ENCODE measurements at places on chromosomes 6 and 20.

DNA sequence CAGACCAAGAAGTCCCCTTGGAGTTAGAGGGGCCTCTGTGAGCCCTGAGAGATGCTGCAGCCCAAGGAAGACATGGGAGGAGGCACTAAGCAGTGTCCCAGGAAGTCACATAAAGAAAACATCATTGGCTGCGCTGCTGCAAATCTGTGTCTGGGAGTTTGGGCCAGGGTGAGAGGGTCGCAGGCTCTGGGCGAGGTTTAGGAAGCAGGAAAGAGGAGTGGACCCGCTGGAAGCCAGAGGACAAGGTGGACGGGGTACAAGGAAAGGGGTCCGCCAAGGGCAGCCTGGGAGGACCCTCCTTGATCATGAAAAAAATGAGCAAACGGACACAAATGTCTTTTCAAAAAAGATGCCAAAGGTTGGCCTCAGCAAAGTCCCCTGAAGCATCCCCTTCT, 15.5 kb upstream of the SERPINB1 start:
- H3K4me3 ChIP-seq, result peak overlapping the region; percentile 84
- no peaks in the 10 kb centered on the region for H3K27me3 ChIP-seq
- H3K4me1 ChIP-seq, result peaks cover 80% of the 10 kb centered on the region
- no peak for DNase-seq
- peaks cover 18% of the 10 kb centered on the region for H3K36me3 ChIP-seq

GRCh38 chr20:63326314-63327230, 33.6 kb downstream of the COL20A1 start:
- no peaks in the 10 kb centered on the region for H3K4me1 ChIP-seq
- H3K27me3 ChIP-seq, result peaks cover 6% of the 10 kb centered on the region
- no peaks in the 10 kb centered on the region for H3K36me3 ChIP-seq
- H3K4me3 ChIP-seq, result no peak overlapping the region
- no peak for DNase-seq
- peak overlapping the region; percentile 74 for H3K27ac ChIP-seq

DNA sequence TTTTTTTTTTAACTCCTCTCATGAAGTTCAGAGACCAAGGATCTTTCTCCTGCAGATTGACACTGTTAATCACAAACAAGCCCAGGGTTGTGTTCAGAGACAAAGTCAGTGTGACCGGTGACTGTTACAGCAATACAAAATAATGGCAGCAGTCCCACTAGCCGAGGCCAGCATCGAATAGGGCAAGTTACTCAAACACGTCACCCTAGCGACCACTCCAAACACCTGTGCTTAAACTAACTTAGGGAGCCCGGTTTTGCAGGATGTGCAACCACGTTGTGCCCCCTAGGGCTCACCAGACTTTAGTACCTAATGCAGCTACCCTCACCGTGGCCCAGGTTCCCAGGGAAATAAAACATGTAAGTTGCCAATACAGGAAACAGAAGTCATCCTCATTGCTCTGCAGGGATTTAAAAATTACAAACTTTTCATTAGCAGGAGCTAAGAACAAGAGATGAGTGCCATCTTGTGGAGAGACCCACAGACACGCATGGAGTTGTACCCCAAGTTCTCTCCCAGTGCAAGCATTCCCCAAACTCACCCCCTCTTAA, 38.1 kb downstream of the FAM50B start:
- H3K27me3 ChIP-seq, result peaks cover 3% of the 10 kb centered on the region
- H3K27ac ChIP-seq, result no peak overlapping the region
- H3K4me3 ChIP-seq, result no peak overlapping the region
- DNase-seq, result no peak

DNA sequence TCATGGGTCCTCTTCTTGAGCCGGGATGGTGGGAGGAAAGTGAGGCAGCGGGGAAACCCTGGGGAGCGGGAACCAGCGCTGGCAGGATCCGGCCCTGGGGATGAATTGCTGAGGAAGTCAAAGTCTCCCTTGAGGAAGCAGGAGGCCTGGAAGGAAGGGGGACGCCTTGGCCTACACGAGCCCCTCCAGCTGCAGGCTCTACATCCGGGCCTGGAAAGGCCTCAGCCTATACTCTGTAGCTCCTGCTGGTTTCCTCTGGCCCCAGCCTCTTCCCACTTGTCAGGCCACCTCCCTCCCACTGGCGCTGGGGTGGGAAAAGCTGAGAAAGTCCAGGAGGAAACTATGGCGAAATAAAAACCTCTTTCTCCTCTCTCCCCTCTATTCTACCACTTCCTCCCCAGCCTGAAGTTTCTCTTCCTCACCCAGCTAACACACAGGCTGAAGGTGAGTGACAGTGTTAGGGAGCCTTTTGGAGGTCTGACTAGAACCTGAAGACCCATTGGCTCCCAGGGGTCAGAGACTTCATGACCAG, 14.9 kb downstream of the TREML2 start:
- H3K4me1 ChIP-seq, result peaks cover 37% of the 10 kb centered on the region
- H3K27me3 ChIP-seq, result no peaks in the 10 kb centered on the region
- no peak overlapping the region for H3K4me3 ChIP-seq
- H3K36me3 ChIP-seq, result peaks cover 20% of the 10 kb centered on the region
- H3K27ac ChIP-seq, result peak overlapping the region; percentile 41
- no peak for DNase-seq

DNA sequence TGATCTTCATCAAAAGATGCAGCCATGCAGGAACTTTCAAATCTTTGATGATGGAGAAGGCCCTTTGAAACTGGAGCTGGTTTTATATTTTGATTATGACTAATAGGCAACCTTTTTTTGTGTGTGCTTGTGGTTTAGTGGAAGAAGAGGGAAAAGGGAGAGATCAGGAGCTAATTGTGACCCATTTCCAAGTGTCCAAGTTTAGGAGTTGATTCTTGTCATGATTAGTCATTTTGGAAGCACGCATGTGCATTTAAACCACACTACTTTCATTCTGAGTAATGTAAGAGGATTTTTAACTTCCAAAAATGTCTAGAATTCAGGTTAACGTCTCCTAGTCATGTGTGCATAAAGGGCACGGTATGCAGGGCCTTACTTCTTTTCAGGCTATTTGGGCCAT, 3.5 kb downstream of the FOXO3 start:
- H3K27me3 ChIP-seq, result peaks cover 28% of the 10 kb centered on the region
- peaks cover 27% of the 10 kb centered on the region for H3K36me3 ChIP-seq
- peak; percentile 29 for DNase-seq
- peak overlapping the region; percentile 70 for H3K4me3 ChIP-seq
- H3K27ac ChIP-seq, result peak overlapping the region; percentile 43

GRCh38 chr6:31567531-31568370, 4.3 kb upstream of the LTA start:
- peak overlapping the region; percentile 73 for H3K27ac ChIP-seq
- H3K36me3 ChIP-seq, result peaks cover 10% of the 10 kb centered on the region
- peak overlapping the region; percentile 68 for H3K4me3 ChIP-seq
- peaks cover 56% of the 10 kb centered on the region for H3K4me1 ChIP-seq
- peaks cover 36% of the 10 kb centered on the region for H3K27me3 ChIP-seq

GRCh38 chr6:83381949-83382348, 48.9 kb downstream of the ME1 start:
- H3K27ac ChIP-seq, result no peak overlapping the region
- H3K4me1 ChIP-seq, result no peaks in the 10 kb centered on the region
- no peak for DNase-seq
- no peak overlapping the region for H3K4me3 ChIP-seq

DNA sequence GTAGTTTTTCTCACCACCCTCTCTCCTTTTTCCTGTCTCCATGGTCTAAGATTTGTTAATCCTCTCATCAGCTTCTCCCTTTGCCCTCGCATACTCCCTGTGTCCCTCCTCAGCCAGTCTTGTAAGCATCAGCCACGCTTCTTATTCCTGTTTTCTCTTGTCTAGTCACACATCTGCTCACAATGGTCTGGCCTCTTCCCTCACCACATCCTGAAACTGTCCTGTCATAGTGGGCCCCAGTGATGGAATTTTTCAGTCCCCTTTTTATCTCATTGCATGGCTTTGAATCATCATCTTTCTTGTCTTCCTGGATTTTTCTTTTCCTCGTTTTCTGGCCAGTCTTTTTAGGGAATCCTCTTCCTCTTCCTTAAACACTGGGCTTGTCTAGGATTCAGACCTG, 57.2 kb downstream of the GFRA4 start:
- H3K4me1 ChIP-seq, result peaks cover 2% of the 10 kb centered on the region
- no peak overlapping the region for H3K27ac ChIP-seq
- H3K36me3 ChIP-seq, result peaks cover 6% of the 10 kb centered on the region
- no peak for DNase-seq

GRCh38 chr6:108253241-108253640, 7.6 kb downstream of the SNX3 start:
- H3K27ac ChIP-seq, result no peak overlapping the region
- DNase-seq, result no peak
- peaks cover 28% of the 10 kb centered on the region for H3K4me1 ChIP-seq

DNA sequence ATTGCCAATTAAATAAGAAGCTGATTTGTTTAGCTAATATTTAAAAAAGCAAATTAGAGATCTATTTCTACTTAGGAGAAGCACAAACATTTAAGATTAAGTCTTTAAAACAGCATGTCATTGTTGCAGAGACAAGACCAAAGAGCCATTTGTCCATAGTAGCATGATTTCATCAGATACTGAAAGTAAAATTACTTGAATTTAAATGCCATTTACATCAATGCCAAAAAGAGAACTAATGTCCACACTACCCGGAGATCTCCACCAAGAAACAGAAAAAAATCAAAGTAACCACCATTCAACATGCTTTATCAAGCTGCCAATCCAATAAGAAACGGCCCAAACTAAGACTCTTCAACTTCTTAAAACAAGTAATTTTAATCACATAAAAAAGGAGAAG, 15.7 kb downstream of the AURKA start:
- no peaks in the 10 kb centered on the region for H3K27me3 ChIP-seq
- peaks cover 43% of the 10 kb centered on the region for H3K4me1 ChIP-seq
- H3K36me3 ChIP-seq, result peaks cover 73% of the 10 kb centered on the region
- H3K4me3 ChIP-seq, result peak overlapping the region; percentile 1
- peak overlapping the region; percentile 62 for H3K27ac ChIP-seq

GRCh38 chr6:1708122-1708521, 98.4 kb downstream of the FOXC1 start:
- H3K27ac ChIP-seq, result no peak overlapping the region
- no peaks in the 10 kb centered on the region for H3K27me3 ChIP-seq
- H3K4me3 ChIP-seq, result no peak overlapping the region
- no peak for DNase-seq
- H3K4me1 ChIP-seq, result no peaks in the 10 kb centered on the region
- no peaks in the 10 kb centered on the region for H3K36me3 ChIP-seq

DNA sequence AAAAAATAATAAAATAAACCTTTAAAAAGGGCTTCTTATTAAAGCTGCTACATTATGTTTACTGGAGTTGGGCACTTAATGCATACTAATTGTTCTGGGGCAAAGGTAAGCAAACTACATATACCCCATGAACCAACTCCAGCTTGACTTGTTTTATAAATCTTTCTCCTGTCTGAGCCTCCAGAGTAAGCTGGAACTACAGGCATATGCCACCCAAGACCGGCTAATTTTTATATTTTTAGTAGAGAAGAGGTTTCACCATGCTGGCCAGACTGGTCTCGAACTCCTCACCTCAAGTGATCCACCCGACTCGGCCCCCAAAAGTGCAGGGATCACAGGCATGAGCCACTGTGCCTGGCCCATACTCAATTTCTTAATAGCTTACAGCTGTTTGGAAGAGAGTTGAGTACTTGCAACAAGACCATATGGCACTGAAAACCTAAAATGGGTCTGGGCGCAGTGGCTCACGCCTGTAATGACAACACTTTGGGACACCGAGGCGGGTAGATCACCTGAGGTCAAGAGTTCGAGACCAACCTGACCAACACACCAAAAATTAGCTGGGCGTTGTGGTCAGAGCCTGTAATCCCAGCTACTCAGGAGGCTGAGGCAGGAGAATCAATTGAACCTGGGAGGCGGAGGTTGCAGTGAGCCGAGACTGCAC, 19.9 kb downstream of the ROMO1 start:
- no peak overlapping the region for H3K27ac ChIP-seq
- no peaks in the 10 kb centered on the region for H3K27me3 ChIP-seq
- H3K4me1 ChIP-seq, result peaks cover 29% of the 10 kb centered on the region
- H3K4me3 ChIP-seq, result no peak overlapping the region

GRCh38 chr6:169332250-169332649, 78.6 kb upstream of the THBS2 start:
- H3K4me1 ChIP-seq, result no peaks in the 10 kb centered on the region
- no peaks in the 10 kb centered on the region for H3K36me3 ChIP-seq
- H3K27me3 ChIP-seq, result peaks cover 17% of the 10 kb centered on the region

GRCh38 chr6:121756666-121757065, 321.2 kb downstream of the GJA1 start:
- no peak overlapping the region for H3K27ac ChIP-seq
- no peak for DNase-seq
- no peaks in the 10 kb centered on the region for H3K27me3 ChIP-seq
- no peak overlapping the region for H3K4me3 ChIP-seq

DNA sequence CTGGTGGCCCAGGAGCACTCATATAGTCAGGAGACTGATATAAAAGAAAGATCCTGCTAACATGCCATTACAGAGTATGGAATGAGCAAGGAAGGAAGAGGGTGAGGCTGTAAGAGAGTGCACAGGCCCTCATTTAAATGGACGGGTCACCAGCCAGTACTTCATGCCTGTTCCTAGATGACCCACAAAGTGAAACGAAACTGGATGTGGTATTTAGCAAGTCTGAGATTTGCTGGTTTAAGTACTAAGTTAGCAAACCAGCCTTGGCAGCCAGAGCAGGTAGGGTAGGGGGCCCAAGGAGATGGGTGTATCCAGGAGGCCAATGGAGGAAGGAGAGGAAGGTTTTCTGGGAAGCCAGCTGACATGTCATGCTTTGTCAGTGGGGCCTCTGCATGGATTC, 15.9 kb downstream of the NT5E start:
- H3K4me1 ChIP-seq, result peaks cover 57% of the 10 kb centered on the region
- no peaks in the 10 kb centered on the region for H3K27me3 ChIP-seq
- H3K4me3 ChIP-seq, result no peak overlapping the region
- H3K36me3 ChIP-seq, result peaks cover 3% of the 10 kb centered on the region

DNA sequence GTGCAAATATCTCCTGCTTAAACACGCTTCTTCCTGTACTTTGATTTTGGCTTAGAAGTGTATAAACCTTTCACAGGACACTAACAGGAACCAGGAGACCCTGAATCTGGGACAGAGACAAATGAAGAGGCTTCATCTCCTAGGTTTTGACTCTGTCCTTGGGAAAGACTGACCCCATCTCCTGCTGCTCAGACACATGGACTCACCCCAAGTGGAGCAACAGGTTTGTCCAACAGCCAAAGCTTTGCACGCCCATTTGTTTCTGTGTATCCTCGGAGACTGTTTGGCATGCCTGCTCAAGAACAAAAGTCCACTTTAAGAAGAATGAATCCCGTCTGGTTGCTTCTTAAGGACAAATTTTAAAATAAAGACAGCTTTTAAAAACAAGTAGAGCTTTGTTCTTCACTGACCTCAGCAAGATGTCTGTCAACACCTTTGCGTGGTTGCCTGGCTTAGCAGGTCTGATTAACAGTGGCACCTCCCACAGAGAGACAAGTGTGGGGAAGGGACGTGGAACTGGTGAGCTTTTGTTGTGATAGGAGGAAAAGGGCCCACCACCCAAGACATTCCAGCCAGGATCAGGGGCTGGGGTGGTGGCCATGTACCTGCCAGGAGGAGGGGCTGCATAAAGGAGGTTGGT, 202.6 kb downstream of the SOD2 start:
- H3K4me1 ChIP-seq, result no peaks in the 10 kb centered on the region
- H3K27ac ChIP-seq, result no peak overlapping the region
